HFFc6 (cell line): ENCODE measurements at places on chromosomes 16 and 17. TPM values are rescaled to one million over a fixed set of nuclear protein-coding genes. Genes with fewer than 3 reads are reported as not detected.

GRCh38 chr17:76103274-76104139 lies at the start of gene EXOC7:
Gene EXOC7, minus strand, starts transcription at chr17:76103787. Its CDS starts 95 bp downstream, at chr17:76103692.
- H3K4me1 ChIP-seq, result peaks cover 10% of the 10 kb centered on the region
- peak; percentile 82 for DNase-seq
- H3K36me3 ChIP-seq, result peaks cover 22% of the 10 kb centered on the region; the same call in 1 of the 2 replicates
- H3K27me3 ChIP-seq, result peaks cover 3% of the 10 kb centered on the region; the same call in 1 of the 2 replicates
- H3K27ac ChIP-seq, result peak within 1 kb of the TSS; percentile 96

GRCh38 chr17:27535178-27535928 lies 79.1 kb downstream of the KSR1 start:
- DNase-seq, result no peak
- no peaks in the 10 kb centered on the region for H3K36me3 ChIP-seq
- H3K4me3 ChIP-seq, result 0 out of 2 replicates have a peak overlapping the region, but pooled peaks have one; percentile 13
- H3K4me1 ChIP-seq, result peaks cover 48% of the 10 kb centered on the region
- peaks cover 6% of the 10 kb centered on the region for H3K27me3 ChIP-seq

- no peaks in the 10 kb centered on the region for H3K36me3 ChIP-seq
- DNase-seq, result no peak
- no peaks in the 10 kb centered on the region for H3K27me3 ChIP-seq
- no peaks in the 10 kb centered on the region for H3K4me1 ChIP-seq
Observed at GRCh38 chr16:23874613-23875294, 39.0 kb downstream of the PRKCB start.

DNA sequence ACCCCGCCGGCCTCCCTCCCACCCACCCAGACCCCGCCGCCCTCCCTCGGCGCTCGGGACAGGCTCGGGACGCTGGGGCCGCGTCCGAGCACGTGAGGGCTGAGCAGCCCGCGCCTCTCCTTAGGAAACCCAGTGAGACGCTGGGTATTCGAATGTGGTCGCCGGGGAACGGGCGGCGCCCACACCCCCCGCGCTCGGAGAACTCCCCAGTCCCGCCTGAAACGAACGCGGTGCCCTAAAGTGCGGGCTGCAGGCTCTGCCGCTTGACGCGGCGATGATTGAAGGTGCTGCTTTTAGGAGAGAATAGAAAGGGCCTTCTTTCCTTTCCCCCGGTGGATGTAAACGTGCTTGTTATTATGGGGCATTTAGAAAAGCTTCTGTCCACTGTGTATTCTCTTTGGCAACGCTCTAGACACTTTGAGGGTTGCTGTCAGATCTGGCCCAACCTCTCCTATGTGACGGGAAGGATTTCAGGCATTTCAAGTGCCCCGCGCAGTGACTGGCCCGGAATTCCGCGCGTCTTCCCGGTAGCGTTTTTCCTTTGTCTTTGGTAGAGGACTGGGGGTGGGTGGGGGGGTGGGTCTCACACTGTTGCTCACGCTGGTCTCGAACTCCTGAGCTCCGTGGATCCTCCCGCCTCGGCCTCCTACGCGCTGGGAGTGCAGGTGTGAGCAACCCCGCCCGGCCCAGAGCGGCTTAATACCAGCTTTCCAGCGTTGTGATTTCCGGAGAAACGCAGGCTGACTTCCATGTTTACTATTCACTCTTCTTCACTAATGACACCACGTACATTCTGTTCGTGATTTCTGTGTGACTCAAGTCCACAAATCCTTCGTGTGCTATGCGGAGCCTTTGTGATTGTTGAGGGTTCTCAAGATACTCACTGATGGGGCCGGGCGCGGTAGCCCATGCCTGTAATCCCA lies 21.8 kb upstream of the FOXK2 start:
- peaks cover 17% of the 10 kb centered on the region for H3K27me3 ChIP-seq
- H3K4me1 ChIP-seq, result peaks cover 32% of the 10 kb centered on the region
- H3K27ac ChIP-seq, result peak overlapping the region; percentile 88
- H3K36me3 ChIP-seq, result no peaks in the 10 kb centered on the region
- H3K4me3 ChIP-seq, result peak overlapping the region; percentile 88

DNA sequence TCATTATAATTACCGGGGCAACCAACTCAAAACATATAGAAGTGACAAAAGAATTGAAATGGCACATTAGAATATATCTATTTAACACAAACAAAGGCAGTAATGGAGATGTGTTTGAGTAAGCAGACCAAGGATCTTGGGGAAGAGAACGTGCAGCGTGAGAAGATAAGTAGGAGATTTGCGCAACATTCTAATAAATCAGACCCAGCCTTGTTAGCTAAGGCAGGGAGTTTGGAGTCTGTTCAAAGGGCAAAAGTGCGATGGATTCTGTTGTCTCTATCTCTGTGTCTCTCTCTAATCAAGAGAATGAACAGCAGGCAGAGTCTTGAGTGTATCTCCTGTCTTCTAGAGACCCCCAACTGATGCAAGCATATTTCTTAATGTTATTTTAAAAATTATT lies 55.0 kb upstream of the FA2H start:
- no peaks in the 10 kb centered on the region for H3K4me1 ChIP-seq
- DNase-seq, result no peak
- H3K36me3 ChIP-seq, result peaks cover 9% of the 10 kb centered on the region; the same call in 1 of the 2 replicates
- no peak overlapping the region for H3K27ac ChIP-seq

- peaks cover 54% of the 10 kb centered on the region for H3K4me1 ChIP-seq
- no peak overlapping the region for H3K4me3 ChIP-seq
- no peaks in the 10 kb centered on the region for H3K36me3 ChIP-seq
Observed at GRCh38 chr16:65200156-65200773, 78.4 kb upstream of the CDH11 start.

DNA sequence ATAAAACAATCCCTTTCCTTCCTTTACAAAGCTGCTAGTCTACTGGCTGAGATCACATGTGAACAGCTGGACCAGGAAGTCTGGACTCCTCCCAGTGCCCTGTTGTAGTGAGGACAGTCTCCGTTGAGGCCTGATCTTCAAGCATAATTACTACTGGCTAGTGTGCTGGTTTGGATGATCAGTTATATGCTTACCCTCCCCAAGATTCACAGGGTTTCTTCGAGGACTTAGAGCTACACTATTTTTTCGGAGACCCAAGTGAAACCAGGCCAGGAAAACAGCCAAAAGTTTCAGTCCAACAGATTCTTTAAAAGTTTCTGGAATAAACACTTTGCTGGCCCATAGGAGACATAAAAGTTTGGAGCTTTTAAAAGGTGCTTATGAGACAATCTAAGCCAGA lies 194.9 kb upstream of the CDH11 start:
- no peak for DNase-seq
- peaks cover 28% of the 10 kb centered on the region for H3K36me3 ChIP-seq
- H3K27me3 ChIP-seq, result peaks cover 1% of the 10 kb centered on the region; the same call in 1 of the 2 replicates
- H3K27ac ChIP-seq, result no peak overlapping the region; the same call in 1 of the 2 replicates

DNA sequence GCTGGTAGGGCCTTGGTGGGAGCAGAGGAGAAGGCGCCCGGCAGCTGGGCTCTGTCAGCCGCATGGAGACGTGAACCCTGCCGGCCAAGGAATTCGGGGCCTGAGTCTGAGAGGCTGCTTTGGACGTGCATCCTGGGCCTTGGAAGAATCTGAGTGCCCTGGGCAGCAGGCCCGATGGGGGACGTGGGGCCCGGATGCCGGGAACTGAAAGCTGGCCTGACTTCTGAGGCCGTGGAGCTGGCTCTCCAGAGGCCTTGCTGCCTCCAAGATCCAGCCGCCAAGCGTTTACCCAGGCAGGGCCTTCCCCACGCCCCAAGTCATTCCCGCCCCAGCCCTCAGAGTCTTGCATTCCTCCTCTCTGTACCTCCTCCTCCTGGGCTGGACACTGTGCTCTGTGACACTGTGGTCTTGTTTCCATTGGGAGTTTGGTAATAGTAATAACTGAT lies 37.2 kb downstream of the NKD1 start:
- no peaks in the 10 kb centered on the region for H3K36me3 ChIP-seq
- DNase-seq, result no peak
- H3K27me3 ChIP-seq, result peaks cover 36% of the 10 kb centered on the region

DNA sequence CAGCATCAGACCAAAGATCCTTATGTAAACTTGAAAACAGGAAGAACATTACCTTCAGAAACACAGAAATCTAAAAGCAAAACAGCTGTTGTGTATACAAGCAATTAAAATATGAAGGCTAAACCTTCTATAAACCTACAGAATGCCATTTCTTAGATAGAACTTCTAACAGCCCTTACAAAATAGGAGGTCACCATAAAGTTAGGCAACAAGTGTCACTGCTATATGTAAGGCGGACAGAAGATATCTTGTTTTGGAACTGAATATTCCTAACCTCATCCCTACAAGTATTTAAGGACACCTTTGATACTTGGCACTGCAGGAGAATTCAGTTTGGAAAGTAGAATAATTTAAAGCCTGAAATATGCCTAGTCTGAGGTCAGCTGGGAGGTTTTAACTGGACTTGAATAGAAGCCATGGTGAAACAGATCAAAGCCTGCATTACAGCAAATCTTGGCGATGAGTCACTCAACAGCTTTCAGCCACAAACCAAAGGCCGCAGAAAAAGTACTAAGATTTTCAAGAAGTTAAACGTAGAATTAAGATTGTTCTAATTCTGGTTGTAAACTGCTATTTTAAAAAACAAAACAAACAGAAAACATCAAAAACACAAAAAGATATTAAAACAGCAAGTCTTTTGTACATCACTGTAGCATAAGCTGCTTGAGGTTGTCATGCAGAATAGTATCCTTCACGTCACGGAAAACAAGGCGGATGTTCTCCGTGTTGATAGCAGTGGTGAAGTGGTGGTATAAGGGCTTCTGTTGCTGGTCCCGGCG lies 42.7 kb downstream of the GNA13 start:
- peaks cover 59% of the 10 kb centered on the region for H3K4me1 ChIP-seq
- peak overlapping the region; percentile 19; the same call in 1 of the 2 replicates for H3K27ac ChIP-seq
- H3K27me3 ChIP-seq, result no peaks in the 10 kb centered on the region; the same call in 1 of the 2 replicates

DNA sequence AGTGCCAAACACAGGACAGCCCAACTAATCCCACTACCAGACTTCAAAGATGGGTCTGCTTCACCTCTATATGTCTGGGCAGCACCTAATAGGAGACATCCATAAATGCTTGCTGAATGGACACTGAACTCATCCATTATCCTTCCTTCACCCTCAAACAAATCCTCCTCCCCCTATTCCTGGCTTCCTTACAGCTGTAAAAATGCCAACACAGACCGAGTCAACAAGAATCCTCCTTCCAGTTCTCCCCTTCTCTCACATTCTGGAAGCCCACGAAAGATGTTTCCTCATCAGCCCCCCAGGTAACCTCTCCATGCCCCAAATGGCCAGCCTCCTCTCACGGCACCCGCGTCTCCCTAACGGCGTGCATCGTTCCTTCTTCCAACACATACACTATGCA lies 12.3 kb downstream of the PELP1 start:
- H3K27ac ChIP-seq, result no peak overlapping the region
- no peak for DNase-seq
- no peak overlapping the region for H3K4me3 ChIP-seq
- H3K4me1 ChIP-seq, result peaks cover 8% of the 10 kb centered on the region
- H3K36me3 ChIP-seq, result peaks cover 53% of the 10 kb centered on the region

DNA sequence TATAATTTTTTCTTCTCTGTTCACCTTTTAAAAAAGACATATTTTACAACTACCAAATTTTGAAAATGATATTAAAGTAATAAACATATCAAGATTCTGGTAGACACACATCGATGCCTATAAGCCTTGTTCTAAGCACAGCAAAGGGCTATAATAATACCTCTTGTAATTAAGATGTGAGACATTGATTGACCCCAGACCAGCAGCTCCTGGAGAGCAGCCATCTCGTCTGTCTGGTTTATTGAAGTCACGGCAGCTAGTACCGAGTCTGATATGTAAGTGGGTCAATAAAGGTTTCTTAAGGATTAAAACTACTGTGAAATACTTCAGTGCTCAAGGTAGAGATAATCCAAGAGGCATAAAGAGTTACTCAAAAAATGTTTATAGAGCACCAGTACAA lies 76.1 kb downstream of the C17orf58 start:
- no peak for DNase-seq
- H3K4me3 ChIP-seq, result no peak overlapping the region

GRCh38 chr16:974001-974601 lies 3.3 kb upstream of the LMF1 start:
- peaks cover 28% of the 10 kb centered on the region for H3K27me3 ChIP-seq
- DNase-seq, result no peak
- no peak overlapping the region for H3K27ac ChIP-seq
- no peaks in the 10 kb centered on the region for H3K36me3 ChIP-seq
- H3K4me3 ChIP-seq, result no peak overlapping the region
- H3K4me1 ChIP-seq, result no peaks in the 10 kb centered on the region

GRCh38 chr16:87801679-87802259 lies 36.0 kb upstream of the KLHDC4 start:
- H3K4me3 ChIP-seq, result no peak overlapping the region
- H3K27ac ChIP-seq, result no peak overlapping the region
- no peaks in the 10 kb centered on the region for H3K36me3 ChIP-seq
- H3K27me3 ChIP-seq, result no peaks in the 10 kb centered on the region; the same call in 1 of the 2 replicates
- peaks cover 10% of the 10 kb centered on the region for H3K4me1 ChIP-seq

GRCh38 chr16:88879788-88880055 lies 13.3 kb upstream of the PABPN1L start:
- H3K27ac ChIP-seq, result no peak overlapping the region
- peaks cover 19% of the 10 kb centered on the region for H3K27me3 ChIP-seq
- no peaks in the 10 kb centered on the region for H3K4me1 ChIP-seq
- no peaks in the 10 kb centered on the region for H3K36me3 ChIP-seq

- no peak overlapping the region for H3K4me3 ChIP-seq
- no peaks in the 10 kb centered on the region for H3K36me3 ChIP-seq
- peaks cover 2% of the 10 kb centered on the region; the same call in 1 of the 2 replicates for H3K27me3 ChIP-seq
- no peaks in the 10 kb centered on the region for H3K4me1 ChIP-seq
- no peak overlapping the region for H3K27ac ChIP-seq
Observed at GRCh38 chr17:40427002-40427491, 9.4 kb upstream of the TOP2A start.

DNA sequence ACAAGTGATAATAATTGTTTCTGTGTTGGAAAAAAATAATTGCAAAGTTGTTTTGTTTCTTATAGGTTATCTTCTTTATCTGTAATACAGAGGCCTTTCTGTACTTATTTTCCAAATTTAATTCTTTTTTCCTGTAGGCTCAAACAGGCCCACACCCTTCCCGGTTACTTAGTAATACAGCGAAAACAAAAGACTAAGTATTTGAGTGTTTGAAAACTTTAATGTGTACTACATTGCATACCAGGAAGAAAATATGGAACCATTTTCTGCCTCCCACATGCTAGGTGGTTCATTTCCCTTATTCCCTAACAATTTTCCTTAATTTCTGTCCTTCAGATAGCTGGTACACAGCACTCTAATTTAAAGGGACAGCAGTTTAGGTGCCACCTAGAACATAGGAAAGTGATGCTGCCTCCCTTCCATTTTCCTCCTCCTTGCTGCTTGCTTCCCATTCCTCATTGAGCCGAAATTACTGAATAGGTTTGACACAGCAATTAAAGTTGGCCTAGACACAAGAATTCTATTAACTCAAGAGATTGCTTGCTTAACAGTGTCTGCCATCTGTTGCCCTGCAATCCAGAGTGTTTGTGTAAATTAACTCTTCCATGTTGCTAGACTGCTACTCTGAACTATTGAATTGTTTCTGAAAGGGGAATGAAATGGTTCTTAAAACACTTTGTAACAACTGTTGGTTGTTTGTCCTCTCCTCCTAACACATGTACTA lies 24.2 kb downstream of the CYB5B start:
- H3K36me3 ChIP-seq, result peaks cover 26% of the 10 kb centered on the region
- peaks cover 64% of the 10 kb centered on the region for H3K4me1 ChIP-seq
- H3K27ac ChIP-seq, result peak overlapping the region; percentile 79
- peak; percentile 56 for DNase-seq
- H3K4me3 ChIP-seq, result peak overlapping the region; percentile 16

Gene MVP
- total RNA-seq, result 242 to 296 TPM (median 262 TPM) in 3 replicates

Gene CCL1
- total RNA-seq, result not detected in 3 replicates

Gene BTBD17
- total RNA-seq, result not detected in 3 replicates

Gene HSPB9
- not detected in 3 replicates for total RNA-seq

Gene EPX
- total RNA-seq, result not detected in 3 replicates

Gene CNTNAP1
- total RNA-seq, result 25.5 to 39.1 TPM (median 26.0 TPM) in 3 replicates

Gene NPIPA3
- total RNA-seq, result 0.97 and 2.3 TPM in 2 replicates
